Bronchial epithelial cell (primary cell): ENCODE measurements at places on chromosomes 1 and 21. TPM values are rescaled to one million over a fixed set of nuclear protein-coding genes. Genes with fewer than 3 reads are reported as not detected.

Gene OR2L3
- total RNA-seq: not detected in 2 replicates

Gene DRAXIN
- total RNA-seq: not detected in 2 replicates

Gene LCE2C
- total RNA-seq: not detected in 2 replicates

Gene TNFRSF1B
- total RNA-seq: under 0.01 TPM in 2 replicates

Gene KCNC4
- total RNA-seq: 0.51 and 0.53 TPM in 2 replicates

Gene MYBPH
- not detected in 2 replicates for total RNA-seq

Gene C1orf141
- total RNA-seq: not detected in 2 replicates

Gene IVL
- 1.6 and 14.6 TPM in 2 replicates for total RNA-seq

Gene WNT3A
- total RNA-seq: not detected in 2 replicates

Gene SPSB1
- total RNA-seq: 17.6 and 28.9 TPM in 2 replicates

Gene C1orf53
- total RNA-seq: 0.79 and 4.5 TPM in 2 replicates

- no peak for DNase-seq
Measured at GRCh38 chr1:156489166-156489934, 11.2 kb downstream of the MEF2D start.

DNA sequence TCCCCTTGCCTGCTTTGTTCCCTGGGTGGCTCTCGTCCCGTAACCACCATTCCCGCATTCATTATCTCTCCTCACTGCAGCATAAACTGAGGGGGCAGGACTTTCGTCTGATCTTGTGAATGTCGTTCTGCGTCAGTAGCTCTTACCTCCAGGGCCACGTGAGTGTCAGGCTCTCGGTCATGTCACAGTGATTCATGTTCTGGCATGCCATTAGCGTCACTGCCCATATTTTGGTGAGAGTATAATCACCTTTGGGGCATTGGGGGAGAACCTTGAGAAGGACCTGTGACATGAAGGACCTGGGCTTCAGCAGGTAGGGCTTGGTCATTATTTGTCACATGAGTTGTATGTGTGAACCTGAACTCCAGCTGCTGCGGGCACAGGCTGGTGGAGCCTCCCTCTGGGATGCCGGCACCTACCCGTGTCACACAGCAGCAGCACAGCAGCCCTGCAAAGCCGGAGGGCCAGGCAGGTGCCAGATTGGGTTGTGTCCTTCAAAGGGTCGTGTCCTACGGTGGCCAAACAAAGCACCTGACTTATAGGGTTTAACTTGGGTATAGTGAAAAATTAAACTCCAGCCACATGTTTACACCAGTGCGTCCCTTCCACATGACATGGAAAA, 68.5 kb downstream of the BACE2 start:
- peak; percentile 39 for DNase-seq

DNA sequence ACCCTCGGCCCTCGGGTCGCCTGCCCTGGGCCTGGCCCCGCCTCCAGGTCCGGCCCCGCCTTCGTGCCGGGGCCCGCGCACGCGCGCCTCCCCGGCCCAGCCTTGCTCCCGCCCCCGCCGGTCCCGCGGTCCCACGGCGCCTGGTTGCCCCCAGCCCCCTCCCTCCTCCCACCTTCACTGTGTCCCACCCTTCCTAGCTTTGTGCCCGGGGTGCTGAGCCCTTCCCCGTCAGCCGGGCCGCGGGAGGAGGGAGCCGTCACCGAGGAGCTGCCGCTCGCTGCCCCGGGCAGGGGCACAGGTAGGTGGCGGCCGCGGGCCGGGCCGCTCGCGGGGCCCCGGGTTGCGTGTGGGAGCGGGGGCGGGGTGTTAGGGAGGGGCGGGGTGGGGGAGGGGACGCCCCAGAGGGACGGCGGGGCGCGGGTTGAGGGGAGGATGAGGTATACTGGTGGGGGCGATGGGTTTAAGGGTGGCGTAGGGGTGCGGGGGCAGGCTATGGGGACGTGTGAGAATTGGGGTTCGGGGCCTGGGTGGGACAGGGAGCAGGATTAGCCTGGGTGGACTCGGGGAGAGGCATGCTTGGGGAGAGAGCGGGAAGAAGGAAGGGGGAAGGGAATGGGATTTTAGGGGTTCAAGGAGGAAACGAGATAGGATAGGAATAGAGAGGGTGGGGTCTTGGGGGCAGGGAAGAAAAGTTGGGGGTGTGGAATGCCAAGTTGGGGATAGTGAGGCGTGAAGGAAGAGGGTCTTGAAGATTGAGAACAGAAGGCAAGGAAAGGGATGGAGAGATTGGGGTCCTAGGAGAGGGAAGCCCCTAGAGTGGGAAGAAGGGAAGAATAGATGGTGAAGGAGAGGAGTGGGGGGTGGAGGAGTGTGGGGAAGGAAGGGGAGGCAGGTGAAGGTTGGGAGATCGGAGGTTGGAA, at the start of gene LRRC42:
TSS of gene LRRC42 (plus strand) at position 99 of the 920 bp plus-strand sequence. CDS start 5,650 bp downstream, outside the sequence.
- DNase-seq: no peak

DNA sequence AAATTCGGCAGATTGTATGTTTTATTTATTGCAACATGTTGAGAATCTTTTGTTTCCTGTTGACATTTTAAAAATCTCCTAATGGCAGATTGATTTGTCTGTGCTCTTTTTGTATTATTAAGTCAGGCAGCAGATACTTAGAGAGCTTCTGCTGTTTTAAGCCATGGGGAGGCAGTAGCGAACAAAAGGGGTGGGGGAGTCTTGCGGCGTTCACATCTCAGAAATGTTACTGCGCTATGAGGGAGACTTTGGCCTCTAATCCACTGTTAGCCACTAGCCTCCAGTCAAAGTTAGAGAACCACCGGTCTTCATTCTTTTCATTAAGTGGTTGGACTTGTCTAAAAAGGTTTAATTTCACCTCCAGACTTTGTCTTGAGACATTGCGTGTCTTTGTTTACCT, 93.6 kb downstream of the DYRK1A start:
- DNase-seq: no peak

DNA sequence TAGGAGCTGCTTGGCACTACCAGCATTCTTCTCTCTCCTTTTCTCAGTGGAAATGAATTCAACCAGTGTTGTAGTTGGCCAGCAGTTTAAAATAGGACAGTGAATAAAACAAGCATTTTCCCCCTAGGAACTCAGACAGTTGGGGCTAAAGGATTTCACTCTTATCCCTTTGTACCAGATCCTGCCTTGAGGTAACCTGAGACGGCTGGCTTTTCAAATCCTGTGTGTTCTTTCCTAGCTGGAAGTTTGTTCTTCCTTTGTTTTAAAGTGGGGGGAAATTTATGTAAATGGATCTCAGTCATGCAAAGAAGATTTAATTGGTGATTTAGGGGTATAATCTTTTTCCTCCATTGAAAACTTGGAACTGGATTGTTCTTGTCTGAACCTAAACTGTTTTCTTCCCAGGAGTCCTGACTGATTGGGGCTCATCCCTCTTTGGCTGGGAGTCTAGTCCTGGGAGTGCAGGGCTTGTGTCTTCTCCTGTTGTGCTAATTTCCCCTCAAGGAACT, 23.3 kb downstream of the ZP4 start:
- no peak for DNase-seq

DNA sequence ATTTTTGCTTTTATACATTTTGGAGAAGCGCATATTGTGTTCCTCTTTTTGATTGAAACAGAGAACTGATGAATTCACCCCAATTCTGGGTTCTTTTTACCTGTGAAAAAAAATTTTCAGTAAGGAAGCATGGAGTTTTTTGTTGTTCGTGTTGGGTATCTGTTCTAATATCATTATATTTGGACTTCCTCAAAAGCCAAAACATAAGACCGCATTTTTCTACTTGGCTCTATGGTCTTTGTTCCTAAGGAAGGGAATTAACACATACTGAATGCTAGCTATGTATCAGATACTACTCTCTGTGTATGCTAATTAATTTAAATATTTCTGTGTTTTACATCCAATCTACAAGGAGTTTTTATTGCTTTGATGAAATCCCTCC, 12.9 kb downstream of the EPB41 start:
- DNase-seq: no peak

DNA sequence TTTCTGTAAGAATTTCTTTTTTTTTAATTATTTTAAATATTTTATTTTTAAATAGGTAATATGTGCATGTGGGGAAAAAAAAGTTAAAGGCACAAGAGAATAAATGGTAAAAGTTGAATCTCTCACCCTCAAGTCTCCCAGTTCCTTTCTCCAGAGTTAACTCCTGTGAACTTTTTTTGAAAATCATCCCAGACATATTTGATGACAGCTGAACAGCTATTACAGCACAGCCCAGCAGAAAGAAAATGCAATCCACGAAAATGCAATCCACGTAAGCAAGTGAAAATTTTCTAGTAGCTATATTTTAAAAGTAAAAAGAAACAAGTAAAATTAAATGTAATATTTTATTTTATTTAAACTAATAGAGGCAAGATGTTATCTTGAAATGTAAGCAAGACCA, 310.0 kb upstream of the RUNX1 start:
- DNase-seq: no peak

DNA sequence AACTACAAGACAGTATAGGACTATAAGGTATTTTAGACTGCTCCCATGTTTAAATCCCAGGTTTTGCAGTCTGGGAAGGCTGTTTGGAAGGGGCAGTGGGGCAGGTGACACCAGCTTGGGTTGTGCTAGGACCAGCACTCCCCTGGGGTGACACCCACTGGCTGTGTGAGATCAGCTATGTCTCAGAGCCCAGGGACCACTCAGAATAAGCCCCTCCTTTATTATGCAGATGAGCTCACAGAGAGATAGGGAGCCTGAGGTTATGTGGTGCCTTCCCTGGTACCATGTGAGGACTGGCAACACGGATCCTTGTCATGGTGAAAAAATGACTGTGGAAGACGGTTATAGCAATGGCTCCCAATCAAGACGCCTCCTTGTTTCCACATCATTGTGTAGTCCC, 71.0 kb downstream of the NENF start:
- no peak for DNase-seq

DNA sequence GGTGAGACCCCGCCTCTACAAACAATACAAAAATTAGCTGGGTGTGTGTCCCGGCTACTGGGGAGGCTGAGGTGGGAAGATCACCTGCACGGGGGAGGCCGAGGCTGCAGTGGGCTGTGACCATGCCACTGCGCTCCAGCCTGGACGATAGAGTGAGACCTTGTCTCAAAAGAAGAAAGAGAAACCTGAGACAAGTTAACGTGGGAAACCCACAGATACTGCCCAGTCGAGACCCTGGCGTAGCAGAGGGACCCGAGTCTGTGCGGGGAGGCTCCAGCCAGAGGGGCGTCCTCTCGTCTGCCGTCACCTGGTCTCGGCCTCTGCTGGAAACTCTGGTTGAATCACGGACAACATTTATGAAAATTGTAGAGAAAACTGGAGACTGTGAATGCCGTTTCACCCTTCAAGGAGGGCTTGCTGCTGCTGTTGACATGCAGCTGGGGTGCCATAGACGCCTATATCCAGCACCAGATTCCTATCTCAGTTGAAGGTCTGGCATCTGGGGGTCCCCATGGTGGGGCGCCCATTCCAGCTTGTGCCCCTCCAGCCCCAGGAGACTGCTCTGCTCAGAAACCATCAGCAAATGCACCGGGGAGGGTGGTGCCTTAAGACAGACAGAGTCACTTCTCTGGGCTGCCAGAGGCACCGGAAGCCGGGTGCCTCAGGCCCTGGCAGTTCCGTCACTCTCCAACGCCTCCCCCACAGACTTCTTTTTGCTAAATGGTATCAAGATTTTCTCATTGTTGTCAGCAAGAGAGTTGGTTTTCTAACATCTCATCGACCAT, 13.6 kb upstream of the CDK11B start:
- no peak for DNase-seq

GRCh38 chr1:52306227-52307006, 59.6 kb downstream of the CC2D1B start:
- no peak for DNase-seq

DNA sequence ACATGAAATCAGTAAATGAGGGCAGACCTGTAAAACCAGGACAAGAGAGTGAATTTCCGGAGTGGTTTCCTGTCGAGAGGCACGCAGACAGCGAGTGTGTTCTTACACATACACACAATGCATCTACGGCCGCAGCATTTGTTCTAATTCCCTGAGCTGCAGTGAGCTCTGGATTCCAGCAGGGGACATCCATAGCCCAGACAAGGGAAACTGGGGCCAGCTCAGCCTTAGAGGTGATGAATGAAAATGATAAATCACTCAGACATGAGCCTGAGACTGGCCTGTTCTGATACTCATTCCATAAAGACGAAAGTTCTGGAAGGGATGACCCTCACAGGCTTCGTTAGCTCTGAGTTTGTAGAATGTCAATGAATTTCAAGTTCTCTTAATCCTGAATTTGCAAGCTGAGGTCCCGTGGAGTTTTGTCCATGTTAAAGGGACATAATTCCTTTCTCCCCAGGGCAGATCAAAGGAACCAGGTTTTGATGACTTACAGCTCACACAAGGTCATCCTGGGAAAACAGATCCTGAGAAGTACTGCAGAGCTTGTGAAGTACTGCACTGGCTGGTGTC, 207.9 kb upstream of the C1orf87 start:
- DNase-seq: peak; percentile 87

DNA sequence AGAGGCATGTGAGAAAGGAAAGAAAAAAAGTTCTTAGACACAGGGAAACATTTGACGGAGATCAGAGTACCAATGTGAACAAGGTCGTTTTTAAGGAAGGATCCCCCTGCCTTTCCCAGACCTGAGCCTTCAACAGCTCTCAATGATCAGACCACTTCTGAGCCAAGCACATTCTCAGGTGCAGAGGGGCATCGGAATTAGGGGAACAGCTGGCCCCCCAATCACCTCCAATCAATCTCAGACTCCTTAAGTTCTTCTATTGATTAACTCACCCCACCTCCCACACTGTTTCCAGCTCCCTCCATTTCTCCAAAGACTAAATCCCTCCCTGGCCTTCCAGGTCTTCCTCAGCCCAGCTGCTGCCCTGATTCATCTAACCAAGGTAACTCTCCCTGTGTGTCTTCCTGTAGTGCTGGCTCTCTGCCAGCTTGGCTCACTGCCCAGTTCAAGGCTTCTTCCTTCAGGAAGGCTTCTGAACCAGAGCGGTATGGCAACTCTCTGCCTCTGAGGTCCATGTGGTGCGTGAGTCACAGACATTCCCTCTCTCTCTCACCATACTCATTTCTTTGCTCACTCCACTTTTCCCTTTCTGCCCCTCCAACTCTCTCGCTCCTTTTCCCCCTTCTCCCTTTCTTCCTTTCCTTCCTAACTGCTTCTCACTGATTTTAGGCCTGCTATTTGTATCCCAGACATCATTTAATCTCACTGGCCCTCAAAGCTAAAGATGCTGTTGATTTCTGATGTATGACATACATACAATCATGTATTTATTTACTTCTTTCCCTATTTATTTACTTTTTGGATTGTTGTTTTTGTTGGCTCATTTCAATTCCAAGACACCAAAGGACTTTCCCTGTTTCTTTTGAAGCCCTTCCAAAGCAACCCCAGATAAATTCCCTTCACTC, 18.1 kb downstream of the CFAP45 start:
- DNase-seq: peak; percentile 100

DNA sequence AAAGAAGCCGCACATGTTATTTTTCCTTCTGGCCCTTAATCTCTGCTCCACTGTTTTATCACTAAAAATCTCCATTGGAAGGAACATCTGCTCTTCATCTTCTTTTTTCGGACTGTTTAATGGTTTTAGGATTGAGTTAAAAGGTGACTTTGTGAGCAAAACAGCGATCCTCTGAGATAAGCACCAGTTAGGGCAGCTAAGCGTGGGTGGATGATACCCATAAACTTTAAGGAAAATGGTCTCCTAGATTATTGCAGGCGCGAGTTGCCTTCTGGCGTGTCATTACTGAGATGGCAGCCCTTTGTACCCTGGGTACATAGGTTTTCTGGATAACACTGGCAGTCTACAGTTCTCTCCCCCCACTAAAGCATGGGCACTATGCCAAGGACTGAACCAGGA, 44.0 kb upstream of the HMGB4 start:
- no peak for DNase-seq

GRCh38 chr1:167720965-167721616, 691 bp upstream of the MPZL1 start:
- DNase-seq: peak; percentile 68

GRCh38 chr1:219269171-219269570, 95.5 kb downstream of the LYPLAL1 start:
- peak; percentile 15 for DNase-seq
